ENCODE measurements at places on chromosomes 3 and 15.

DNA sequence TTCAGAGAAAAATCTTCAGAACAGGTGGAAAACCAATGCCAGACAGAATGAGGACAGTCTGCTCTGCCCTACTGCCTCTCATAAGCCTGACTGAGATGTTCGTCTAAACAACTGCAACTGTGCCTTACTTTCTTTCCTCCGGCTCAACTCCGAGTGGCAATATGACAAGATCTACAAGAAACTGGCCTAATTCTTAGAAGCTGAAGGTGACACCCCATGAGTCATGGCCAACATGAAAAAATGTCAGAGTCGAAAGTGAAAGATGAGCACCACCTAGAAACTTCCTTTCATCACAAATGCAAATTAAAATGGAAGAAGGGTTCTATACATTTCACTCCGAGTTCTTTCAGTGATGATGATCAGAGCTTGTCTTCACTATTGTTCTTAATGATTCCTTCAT is 12.9 kb downstream of the PCYT1A start:
- DNase-seq: peak; percentile 62

DNA sequence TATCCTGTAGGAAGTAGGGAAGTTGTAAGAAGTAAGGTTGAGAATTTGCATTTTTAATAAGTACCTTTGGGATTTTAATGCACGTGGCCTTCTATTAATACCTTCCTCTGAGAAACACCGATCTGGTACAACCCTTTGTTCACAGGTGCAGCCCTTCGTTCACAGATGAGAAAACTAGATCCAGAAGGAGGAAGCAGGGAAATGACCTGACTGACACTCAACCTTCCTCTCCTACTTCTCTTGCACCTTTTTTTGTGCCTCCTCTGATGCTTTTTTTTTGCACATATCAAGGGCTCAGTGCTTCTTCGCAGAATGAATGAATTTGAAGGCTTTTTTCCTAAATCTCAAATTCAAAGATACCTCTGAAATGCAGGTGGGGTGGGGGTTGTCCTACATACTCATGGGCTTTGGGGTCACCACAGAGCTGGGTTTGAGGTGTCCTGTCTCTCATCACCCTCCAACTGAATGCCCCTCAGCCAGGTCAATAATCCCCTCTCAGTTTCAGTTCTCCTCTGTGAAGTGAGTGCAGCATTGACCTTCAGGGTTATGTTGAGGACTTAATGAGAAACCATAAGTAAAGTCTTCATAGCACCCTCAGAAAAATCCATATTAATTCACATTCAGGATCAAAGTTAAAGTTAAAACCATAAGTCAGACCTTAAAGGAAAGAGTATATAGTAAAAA is 161.5 kb upstream of the CTNNB1 start:
- DNase-seq: no peak

- DNase-seq: no peak
These were observed 3.8 kb downstream of the CX3CR1 start for GRCh38 chr3:39275963-39276593.

DNA sequence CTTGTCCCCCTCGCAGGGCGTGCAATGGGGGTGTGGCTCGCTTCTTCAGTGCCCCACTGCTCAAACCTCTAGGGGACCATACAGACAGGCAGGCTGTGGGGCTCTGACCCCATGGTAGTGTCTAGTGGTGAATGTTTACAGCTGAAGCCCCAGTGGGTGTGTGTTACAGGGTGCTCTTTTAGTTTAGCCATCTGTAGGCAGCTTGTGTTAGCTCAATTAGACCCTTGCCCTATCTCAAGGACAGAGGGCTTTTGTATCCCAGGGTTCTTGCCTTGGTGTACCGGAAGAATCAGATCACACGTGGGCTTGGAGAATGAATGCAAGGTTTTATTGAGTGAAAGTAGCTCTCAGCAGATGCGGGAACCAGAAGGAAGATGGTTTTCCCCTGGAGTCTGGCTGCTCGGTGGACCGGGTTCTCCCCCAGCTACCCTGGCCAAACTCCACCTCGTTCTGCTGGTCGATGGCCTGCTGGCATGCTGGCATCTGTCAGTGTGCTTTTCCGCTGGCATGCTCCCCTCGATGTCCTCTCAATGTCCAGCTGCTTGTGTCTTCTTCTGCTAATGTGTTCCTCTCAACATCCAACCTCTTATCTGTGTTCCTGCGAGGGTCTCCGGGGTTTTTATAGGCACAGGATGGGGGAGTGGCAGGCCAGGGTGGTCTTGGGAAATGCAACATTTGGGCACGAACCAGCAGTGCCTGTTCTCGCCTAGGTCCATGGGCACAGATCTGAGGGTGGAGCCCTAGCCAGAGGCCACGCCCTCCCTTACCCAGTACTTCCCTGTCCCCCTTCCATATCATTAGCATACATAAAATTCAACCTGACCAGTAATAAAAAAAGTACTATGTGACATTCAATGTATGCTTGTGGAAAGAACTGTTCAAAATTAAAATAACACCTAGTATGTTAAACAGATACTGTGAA is 6.6 kb downstream of the SPCS1 start:
- no peak for DNase-seq

- DNase-seq: no peak
These were observed 609.3 kb downstream of the GBE1 start for GRCh38 chr3:81152156-81152555.

GRCh38 chr3:155502630-155503029 is 209.1 kb upstream of the STRIT1 start:
- DNase-seq: no peak

DNA sequence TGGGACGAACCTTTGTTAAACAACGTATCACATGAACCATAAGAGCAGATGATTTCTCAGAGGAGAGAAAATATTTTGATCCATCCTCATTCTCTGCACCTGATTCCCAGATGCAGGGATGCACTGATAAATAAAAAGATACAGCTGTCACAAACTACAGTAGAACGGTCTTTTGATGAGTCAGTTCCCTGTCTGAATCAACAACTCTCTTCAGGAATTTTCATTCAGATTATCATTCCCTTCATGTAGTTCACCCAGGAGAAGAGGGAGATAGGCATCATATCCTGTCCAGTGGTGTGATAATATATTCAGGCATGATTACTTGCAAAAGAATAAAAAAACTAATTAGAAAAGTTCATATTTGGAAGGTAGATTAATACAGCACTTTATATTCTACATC is 521.5 kb downstream of the PYDC2 start:
- DNase-seq: peak; percentile 8

GRCh38 chr15:98397419-98397818 is 250.9 kb upstream of the IGF1R start:
- DNase-seq: no peak

DNA sequence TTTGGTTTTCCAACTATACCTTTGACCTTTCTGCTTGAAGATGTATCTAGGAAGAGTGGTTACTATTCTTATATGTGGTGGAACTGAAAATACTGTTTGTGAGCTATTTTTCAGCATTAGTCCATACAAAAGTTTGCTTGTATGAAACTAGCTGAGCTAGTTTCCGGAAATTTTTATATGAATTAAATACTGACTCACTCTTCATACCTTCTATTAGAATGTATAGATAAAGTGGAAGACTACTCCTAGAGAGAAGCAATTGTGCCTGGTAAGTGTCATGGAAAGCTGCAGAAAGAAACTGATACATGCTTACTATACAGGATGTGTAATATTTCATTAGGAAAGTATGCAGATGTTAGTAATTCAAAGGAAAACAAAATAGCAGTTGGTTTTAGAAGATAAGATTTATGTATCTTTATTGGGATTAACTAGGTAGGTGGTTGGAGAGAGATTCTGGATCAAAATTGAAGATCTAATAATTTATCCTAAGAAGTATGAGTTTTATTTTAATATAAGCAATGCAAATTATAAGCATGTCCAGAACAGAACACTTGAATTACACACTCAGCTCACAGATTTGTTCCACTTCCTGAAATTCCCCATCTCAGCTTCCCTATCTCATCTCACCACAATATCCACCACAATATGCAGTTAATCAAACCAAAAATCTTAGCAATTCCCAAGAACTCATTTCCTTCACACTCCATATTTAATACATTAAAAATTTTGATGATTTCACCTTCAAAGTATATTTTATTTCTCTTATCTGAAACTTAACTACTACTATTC is 82.8 kb downstream of the BCHE start:
- no peak for DNase-seq

DNA sequence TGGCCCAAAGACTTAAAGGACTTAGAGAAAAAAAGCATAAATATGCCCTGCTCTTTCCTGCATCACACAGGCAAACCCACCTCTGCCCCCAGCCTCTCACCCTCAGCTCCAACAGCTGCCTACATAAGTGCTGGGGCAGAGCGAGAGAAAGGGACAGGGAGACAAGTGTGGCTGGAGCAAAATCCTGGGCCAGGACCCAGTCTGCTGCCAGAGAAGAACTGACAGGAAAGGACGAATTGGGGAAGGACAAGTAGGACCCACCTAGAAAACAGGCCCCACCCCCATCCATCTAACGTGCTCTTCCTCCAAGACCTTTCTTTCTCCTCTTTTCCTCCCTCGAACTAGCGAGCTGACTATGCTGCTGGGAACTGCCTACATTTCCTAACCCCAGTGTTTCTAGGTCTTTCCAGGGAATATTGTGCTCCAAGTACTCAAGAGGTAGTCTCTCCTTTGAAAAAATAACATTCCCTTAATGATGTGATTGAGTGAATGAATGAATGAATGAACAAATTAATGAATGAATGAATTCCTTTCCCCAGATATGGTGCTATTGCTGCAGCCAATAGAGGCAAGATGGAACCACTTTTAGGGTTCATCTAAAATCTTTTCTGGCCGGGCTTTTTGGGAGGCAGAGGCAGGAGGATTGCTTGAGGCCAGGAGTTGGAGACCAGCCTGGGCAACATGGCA is 18.4 kb downstream of the IGDCC4 start:
- DNase-seq: no peak

DNA sequence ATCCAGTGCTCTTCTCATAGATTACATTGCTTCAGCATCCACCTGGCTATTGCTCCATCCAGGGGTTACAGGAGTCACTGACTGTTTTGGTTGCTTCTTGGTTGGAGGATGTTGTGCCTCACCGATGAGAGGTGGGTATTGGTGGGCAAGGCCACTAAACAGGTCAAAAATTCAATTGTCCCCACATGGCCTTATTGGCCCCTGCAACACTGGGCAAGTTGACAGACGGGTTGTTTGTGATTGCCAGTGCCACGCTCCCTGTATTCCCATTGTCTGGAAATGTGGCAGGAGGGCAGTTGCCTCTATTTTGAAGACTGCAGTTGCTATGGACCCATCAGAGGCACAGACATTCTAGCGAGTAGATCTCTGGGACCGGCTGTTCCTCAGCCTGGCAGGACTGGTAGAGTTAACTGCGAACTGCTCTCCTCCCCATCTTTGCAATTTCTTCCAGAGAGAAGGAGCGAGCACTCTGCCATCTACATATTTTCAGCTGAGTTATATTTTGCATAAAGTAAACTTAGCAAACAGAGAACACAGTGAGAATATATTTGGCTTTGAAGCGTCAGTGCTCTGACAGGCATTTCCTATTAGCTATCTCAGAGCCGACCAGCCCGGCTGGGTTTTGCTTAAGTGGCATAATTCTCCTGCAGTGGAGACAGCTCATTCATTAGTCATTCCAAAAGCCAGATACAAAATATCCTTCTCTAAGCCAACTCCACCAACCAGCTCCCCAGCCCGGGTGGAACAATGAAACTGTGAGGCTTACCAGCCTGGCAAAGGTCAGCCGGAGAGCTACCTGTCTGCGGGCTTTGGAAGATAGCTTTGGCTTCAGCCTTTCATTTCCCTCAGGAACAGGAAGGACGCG is 26.0 kb upstream of the MAGEF1 start:
- peak; percentile 97 for DNase-seq

DNA sequence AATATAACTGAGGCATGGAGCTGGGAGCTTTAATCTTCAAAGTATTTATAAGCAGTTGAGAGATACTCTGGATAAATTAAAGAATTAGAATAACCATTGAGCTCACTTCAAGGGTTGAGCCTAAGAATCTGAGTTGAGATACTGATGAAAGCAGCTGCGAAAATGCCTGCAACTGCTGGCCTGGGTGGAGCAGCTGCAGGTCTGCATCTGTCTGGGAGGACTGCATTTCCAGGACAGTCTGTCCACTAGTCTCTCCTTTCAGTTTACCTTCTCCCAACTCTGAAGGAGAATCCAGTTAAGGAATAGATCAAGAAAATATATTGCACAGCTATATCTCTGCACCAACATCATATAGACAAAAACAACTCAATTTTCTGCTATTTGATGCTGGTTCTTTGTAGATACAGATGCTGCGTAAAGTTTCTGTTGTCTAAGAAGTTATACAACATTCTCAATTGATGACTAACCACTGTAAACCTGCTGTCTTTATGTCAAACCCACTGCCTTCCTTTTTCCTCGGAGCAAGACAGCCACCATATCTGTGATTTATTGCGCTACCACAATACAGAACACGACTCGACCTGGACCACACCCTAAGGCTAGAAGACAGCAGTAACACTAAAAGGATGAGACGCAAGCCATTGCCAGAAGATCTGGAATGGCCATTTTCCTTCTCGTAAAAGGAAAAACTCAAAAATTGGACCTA is 245.1 kb downstream of the MAGI1 start:
- DNase-seq: peak; percentile 57

DNA sequence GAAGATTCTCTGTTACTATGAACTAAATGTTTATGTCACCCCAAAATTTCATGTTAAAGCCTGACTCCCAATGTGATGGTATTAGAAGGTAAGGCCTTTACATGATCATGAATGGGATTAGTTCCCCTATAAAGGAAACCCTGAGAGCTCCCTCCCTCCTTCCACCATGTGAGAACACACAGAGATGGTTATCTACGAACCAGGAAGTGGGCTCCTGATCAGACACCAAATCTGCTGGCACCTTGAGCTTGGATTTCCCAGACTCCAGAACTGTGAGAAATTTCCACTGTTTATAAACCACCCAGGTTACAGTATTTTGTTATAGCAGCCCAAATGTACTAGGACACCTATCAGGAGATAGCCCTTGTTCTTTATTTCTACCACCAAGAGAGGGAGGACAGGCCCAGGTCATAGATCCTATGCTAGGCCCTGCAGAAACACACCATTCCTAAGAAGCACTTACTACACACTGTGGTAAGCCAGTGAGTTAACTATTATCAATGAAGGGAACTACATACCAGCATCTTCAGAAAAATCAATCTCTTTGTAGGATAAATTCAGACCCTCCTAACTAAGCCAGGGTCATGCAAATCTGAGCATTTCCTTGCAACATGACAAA is 59.0 kb downstream of the PRKAR2A start:
- no peak for DNase-seq

- no peak for DNase-seq
These were observed 2.2 kb upstream of the MB21D2 start for GRCh38 chr3:192919901-192920300.

DNA sequence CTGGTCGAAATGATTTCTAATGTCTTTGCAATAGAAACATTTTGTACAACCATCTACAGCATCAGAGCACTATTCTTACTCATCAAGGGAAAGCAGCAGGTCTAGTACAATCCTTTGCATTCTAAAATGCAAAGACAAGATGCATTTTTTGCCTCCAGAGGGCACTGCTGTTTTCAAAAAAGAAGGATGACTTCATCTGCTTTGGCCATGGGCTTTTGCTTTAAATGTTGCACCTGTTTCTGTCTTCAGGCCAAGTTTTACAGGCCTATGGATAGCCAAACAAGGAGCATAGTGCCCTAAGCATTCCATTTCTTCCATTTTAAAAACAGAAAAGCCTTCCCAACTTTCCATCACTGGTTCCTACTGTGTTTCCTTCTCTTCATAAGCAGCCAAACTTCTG is 3.4 kb downstream of the PARP9 start:
- DNase-seq: peak; percentile 78

Measured in epithelial cell of esophagus (primary cell).